Stimulated activated naive CD4-positive, alpha-beta T cell treated with Interleukin-2 at 50 U/mL for 16 hours (primary cell): ENCODE measurements at places on chromosomes 2 and 18.

DNA sequence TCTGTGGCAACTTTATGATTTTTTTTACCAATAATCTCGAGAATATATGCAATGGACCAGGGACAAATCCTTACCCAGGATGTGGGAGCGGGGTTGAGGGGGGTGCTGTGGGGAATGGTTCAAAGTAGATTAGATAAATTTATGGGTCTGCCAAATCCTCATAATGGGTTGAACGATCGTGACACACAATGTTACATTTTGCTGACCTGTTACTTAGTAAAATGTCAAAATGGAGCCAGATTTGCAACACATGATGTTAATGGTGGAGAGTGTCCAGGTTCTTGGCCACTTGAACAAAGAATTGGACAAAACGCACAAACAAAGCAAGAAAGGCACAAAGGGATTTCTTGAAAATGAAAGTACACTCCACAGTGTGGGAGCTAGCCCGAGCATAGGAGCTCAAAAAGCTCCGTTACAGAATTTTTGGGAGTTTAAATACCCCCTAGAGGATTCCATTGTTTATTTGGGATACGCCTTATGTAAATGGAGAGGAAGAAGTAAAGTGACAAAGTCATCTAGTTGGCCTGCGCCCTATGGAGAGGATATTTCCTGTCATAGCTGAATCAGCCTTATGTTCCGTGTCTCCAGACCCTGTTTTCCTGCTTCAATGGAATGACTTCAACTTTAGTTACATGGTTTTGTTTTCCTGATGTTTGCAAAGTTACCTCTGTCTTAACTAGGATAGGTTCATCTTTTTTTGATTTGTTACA lies 776.0 kb downstream of the DCC start:
- no peak for DNase-seq

GRCh38 chr2:30222636-30223360 lies 8.5 kb upstream of the LBH start:
- DNase-seq, result no peak

DNA sequence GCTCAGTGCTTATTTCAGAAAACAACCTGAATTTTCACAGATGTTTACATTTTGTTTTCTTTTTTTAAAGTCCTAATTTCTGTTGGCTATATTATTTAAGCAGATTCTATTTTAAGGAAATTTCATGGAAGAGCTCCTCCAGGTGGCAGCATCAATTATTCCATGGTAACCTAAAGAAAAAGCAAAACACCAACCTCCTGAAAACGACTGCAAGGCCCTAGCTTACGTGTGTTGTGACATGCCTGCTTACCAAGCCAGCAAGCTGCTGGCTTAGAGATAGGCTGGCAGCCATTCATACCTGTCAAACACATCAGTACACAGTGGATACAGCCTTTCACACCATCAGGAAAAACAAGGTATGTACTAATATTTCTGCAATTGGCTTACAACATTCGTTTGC lies 64.9 kb downstream of the LPIN2 start:
- DNase-seq, result no peak

GRCh38 chr2:174334781-174335251 lies at the start of gene SP9:
Gene SP9, plus strand, starts transcription at chr2:174334954. Its CDS starts 139 bp downstream, at chr2:174335093.
- DNase-seq, result no peak

DNA sequence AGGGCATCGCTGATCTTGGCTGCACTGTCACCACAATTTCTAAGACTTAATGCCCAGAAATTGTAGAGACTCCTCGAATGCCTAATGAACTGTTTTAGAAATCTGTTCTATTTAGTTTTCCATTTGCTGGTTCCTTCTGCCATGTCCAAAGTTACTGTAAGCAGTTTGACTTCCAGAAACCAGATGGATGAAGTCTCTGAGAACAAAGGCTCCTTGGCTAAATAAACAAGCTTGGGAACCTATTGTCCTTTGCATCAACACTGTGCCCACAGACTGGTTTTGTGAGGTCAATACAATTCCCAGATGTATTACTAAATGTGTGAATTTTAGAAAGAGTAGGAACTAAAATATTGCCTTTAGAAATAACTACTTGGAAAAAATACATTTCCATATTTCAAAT lies 600.2 kb downstream of the NYAP2 start:
- DNase-seq, result no peak

DNA sequence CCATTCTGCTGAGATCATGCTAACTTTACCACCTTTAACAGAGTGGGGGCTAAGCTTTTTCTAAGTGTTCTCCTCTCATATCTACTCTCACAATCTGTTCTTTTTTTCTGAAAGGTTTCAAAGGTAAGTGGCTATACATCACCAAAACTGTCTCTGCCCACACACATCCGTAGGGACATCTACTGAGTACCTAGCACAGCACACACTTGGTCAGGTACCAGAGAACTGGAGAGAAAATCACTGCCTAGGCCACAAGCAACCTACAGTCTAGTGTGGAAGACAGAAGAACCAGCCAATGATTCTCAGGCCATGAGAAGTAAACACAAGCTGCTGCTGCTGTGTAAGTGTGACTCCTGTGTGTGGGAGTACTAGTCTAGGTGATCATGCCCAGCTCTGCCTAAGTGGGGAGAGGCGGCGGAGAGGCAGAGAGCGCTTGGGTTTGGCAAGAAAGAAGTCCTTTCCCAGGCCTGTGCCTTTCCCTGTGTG lies 176.1 kb upstream of the ZFP36L2 start:
- no peak for DNase-seq
